Lower leg skin (tissue), 4 donors: ENCODE measurements at places on chromosomes 13 and 19. TPM values are rescaled to one million over a fixed set of nuclear protein-coding genes. Genes with fewer than 3 reads are reported as not detected.

The PDE4C gene
- total RNA-seq = not detected

The ONECUT3 gene
- not detected for total RNA-seq

The FLT1 gene
- 16.3 TPM for total RNA-seq

The SGCG gene
- 1.0 TPM for total RNA-seq

The ASF1B gene
- total RNA-seq = 3.2 TPM

The ZGLP1 gene
- 2.8 TPM for total RNA-seq

The SIGLECL1 gene
- not detected for total RNA-seq

The KASH5 gene
- not detected for total RNA-seq

The KLK15 gene
- total RNA-seq = not detected

The FFAR2 gene
- total RNA-seq = 1.1 TPM
